ENCODE measurements at places on chromosomes 4 and X. TPM values are rescaled to one million over a fixed set of nuclear protein-coding genes. Genes with fewer than 3 reads are reported as not detected.
A peak's percentile ranks its signal among the peaks of the same experiment; 100 is the strongest.

DNA sequence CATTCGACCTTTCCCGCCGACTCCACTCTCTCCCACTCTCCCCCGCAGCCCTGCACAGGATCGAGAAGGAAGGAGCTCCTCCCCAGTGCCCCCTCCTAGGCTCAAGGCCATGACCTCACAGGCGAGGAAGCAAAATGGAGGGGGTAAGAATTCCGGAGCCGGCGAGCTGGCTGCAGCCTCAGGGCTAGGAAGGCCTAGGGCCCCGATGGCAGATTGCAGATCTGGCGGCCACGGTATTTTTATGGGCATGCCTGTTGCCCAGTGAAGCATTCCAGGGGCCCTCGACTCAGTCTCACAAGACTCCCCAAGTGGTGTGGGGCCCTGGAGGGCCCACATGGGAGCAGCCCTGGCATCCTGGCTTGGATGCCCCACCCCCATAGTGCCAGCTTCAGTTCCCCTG is 942 bp upstream of the L1CAM start:
- peak; percentile 70 for DNase-seq

TRIM61 gene
- polyA plus RNA-seq = 0.30 TPM

LIN54 gene
- 2.4 TPM for polyA plus RNA-seq

DNA sequence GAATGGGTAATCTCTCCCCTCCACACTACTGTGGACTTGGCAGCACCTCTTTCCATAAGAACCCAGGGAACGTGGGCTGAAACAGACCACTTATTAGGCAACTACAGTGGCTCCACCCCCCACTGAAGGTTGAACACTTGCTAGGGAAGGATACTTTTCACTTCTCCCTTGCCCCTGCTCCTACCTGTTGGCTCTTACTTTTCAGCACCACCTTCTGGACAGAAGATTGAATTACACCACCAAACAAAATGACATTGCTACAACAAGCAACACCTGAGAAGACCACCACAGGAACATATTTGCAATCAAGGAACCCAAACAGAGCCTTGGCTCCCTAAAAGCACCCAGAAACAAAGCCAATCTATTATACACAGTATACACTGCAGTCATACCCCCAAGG is 132.1 kb upstream of the CXCL13 start:
- no peak for DNase-seq

MXRA5 gene
- polyA plus RNA-seq = 4.4 TPM

USP17L19 gene
- polyA plus RNA-seq = not detected

DNA sequence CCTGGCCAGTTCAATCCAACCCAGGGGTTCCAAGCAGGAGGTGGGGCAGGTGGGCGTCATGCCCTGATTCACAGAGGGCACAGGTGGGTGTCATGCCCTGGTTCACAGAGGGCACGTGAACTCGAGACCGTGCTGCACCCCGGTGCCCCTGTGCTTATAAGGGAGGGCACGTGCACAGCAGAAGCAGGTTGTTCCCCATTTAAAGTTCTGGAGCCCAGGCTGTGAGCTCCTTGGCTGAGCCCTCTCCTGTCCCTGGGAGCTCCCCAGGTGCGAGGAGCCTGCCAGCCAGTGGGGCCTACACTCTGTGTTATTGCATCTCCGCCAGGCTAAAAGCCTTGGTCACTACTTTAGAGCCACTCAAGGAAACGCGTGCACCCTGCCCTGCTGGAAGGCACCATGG is 3.2 kb upstream of the CPZ start:
- no peak for DNase-seq

KCND1 gene
- polyA plus RNA-seq = 0.92 TPM

- DNase-seq = no peak
These were observed 23.7 kb upstream of the EGFL6 start for GRCh38 chrX:13545726-13546125.

TBC1D8B gene
- polyA plus RNA-seq = 3.5 TPM

DUSP21 gene
- polyA plus RNA-seq = not detected

NAT8L gene
- polyA plus RNA-seq = 12.5 TPM

- DNase-seq = no peak
These were observed 484.2 kb upstream of the HS3ST1 start for GRCh38 chr4:11912886-11913285.

GRCh38 chr4:106541253-106541652 is 172.7 kb upstream of the GIMD1 start:
- DNase-seq = no peak

- DNase-seq = no peak
These were observed 11.2 kb downstream of the IDS start for GRCh38 chrX:149493567-149494562.

CDX4 gene
- polyA plus RNA-seq = not detected

SPANXN3 gene
- not detected for polyA plus RNA-seq

DNA sequence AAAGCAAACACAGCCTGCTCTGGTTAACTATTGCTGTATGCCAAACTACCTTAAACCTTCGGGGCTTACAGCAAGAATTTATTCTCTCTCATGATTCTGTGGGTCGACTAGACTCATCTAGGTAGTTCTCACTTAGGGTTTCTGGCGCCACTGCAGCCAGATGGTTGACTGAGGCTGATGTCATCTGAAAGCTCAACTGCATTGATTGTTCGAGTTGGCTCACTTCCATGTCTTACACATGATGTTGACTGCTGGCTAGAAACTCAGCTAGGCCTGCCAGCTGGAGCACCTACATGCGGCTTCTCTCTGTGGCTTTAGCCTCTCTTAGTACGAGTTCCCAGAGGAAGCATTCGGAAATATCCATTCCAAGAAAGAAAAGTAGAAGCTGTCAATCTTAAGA is 103.2 kb downstream of the SRPX start:
- DNase-seq = no peak

GRCh38 chr4:2352729-2353221 is 65.7 kb downstream of the ZFYVE28 start:
- DNase-seq = peak; percentile 7

DNA sequence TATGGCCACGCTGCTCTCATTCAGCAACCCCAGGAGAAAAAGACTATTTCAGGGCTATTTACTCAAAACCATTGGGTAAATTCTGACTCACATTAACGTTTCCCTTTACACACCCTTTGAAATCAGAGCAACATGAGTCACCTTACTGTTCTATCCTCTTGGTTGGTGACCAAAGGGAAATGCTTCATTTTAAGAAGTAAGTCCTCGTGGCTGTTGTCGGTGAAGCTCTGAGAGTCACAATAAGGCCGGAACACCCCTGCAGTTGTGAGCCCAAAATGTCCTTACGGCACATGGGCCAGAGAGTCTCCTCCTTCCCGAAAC is 56.3 kb upstream of the SPRY1 start:
- DNase-seq = no peak

DNA sequence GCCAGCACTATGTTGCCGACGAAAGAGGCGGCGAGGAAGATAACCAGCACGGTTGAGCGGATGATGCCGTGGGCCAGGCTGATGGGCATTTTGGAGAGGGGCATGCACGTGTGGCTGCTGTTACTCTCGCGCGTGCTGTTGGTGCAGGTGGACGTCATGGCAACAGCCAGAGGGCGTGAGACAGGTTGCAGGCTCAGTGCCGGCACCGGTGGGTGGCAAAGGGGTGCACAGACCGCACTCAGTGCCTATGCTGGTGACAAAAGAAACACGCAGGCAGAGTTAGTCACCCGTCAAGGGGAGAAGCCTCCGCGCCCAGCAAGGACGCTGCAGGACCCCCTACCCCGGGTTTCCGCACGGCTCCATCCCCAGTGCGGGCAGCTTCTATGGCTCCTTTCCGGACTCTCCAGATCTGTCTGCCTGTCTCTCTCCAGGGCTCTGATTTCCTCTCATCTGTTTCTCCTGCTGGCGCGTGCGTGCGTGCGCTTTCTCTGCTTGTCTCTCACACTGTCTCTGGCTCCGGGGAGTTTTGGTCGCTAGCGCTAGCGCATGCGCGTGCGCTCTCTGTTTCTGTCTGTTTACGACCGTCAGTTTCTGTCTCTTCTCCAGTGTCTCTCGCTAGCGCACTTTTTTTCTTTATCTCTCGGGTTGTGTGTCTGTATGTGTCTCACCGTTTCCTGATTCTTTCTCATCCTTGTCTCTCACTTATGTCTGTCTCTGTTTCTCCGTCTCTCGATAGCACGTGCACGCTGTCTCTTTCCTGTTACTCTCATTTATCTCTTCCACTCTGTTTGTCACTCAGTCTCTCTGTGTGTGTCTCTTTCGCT is 2.1 kb downstream of the GPR101 start:
- peak; percentile 43 for DNase-seq

- no peak for DNase-seq
These were observed at the start of gene TEX13A for GRCh38 chrX:105220636-105221035. Gene TEX13A, minus strand, starts transcription at chrX:105220694. Its CDS starts 297 bp downstream, at chrX:105220397.

GRCh38 chr4:72383439-72383838 is 185.6 kb downstream of the ADAMTS3 start:
- DNase-seq = no peak

MAGEA2B gene
- polyA plus RNA-seq = not detected

GPRIN3 gene
- polyA plus RNA-seq = 2.2 TPM

Data from kidney (tissue), 22 donors.